ENCODE measurements at places on chromosomes 1 and 21.

DNA sequence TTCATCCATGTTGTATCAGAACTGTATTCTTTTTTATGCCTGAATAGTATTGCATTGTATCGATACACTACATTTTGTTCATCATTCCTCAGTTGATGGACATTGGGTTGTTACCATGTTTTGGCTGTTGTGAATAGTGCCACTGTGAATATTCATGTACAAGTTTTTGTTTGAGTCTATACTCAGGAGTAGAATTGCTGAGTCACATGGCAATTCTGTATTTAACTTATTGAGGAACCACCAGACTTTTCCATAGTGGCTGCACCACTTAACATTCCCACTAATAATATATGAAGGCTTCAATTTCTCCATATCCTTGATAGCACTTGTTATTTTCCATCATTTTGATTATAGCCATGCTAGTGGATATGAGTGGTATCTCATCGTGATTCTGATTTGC is 56.2 kb downstream of the ALG6 start:
- no peak for DNase-seq

GRCh38 chr1:10489291-10490055 is 14.7 kb downstream of the PEX14 start:
- DNase-seq = no peak

- DNase-seq = no peak
Measured at GRCh38 chr1:48175116-48175515, 47.4 kb upstream of the SLC5A9 start.

DNA sequence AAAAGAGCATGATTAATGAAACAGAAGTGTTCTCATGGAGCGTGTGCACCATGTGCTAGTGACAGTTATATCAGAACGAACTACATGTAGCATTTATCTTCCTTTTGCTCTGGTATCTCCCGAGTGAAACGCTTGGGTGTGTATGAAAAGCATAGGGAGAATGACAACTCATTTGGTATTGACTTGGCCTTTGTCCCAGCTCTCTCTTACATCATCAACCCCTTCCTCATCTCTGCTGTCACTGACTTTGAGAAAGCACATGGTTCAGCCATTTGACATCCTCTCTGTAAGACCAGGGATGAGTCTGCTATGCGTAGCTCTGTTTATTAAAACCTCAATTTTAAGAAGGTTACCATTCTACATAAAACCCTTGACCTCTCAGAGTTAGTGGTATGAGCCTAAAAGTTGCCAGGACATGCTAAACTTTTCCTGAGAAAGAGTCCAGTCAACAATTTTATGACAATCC is 201.0 kb downstream of the NRIP1 start:
- no peak for DNase-seq

- DNase-seq = no peak
Measured at GRCh38 chr21:37618081-37618480, 251.5 kb downstream of the DYRK1A start.

DNA sequence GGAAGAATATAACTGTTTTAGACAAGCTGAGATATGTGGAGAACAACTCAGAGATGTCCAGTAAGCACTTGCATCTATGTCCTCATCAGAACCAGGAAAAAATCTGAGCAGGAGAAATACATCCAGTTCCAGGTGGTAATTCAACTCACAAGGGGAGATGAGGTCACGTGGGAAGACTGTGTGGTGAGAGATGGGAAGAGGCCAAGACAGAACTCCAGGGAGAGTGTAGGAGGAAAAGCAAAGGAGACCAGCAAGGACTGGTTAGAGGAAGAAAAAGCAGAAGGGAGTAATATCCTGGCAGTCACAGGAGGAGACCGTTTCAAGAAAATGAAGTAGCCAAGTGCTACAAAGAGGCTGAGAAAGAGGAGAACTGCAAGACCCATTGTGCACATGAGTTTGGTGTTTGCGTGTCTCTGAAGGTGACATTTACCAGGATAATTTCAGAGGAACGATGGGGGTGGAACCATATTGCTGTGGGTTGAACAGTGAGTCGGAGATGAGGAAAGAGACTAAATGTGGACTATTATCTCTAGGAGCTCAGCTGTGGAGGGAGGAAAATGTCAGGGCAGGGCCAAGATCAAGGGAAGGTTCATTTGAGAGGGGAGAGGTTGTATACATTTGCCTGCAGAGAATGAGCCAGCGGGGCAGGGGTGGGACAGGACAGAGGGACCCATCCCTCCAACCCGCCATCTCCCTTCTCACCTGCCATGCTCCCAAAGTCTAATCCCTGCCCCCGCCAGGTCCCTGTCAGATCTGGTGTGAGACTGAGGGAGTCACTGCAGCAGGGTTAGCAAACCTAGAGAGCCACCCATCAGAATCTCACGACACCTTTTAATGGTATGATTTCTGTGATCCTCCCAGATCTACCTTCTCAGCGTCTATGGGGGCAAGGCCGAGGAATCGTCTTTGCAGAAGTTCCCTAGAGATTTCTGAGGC is 24.9 kb downstream of the SUSD4 start:
- no peak for DNase-seq

DNA sequence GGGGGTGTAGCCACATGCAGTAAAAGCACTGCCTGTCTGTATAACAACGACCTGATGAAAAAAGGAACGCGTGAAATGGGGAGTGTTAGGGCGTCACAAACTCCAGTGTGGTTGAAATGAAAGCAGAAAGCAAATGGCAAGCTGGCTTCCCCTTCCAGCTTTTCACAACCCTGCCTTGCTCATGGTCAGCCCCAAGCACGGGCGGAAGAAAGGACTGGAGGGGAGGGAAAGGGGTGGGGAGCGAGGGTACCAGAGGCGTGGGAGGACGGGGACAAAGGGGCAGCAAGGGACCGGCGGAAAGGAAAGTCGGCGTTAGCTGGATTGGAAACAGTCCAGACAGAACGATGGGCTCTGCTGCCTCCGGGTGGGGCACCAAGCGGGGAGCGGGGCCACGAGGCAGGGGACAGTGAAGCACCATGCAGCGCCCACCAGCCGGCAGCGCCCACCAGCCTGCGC is 9.6 kb downstream of the VPS26C start:
- DNase-seq = peak; percentile 64

DNA sequence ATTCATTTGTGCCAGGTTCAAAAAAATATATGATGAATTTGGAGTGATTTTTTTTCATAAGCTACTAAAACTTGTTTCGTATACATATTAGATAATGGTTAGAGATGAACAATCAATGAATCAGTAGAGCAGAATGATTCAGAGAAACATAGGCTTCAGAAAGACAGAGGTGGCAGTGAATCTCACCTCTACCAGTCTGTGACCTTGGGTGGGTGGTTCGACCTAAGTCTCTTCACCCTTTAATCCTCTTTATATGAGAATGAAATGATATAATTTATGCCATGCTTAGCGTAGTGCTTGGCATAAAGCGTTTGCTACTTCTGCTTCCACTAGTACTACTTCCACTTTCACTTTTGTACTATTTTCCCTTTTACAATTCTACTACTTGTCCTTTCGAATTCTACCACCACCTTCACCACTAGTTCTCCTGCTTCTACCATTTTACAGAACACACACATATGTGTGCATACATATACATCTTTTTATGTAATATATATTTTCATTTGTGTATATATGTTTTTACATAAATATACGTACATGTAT is 45.1 kb downstream of the FYB2 start:
- no peak for DNase-seq

- no peak for DNase-seq
Measured at GRCh38 chr21:33619726-33620125, 21.8 kb downstream of the CRYZL1 start.

DNA sequence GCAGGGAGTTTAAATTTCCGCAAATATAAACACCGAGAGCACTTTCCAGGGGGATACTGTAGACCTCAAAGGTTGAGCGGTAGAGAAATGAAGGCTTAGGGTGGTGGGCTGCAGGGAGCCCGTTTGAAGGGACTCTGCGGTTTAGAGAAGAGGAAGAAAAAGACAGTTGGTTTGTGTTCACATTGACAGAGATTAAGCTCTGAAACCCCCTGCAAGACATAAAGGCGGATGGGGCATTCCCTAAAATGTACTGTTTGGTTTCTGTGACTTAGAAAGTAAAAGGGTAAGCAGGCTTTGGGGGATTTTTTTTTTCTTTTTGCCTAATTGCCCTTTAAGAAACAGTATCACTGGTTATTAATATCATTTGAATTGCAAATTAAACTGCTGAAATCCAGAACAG is 1.3 kb downstream of the KAZN start:
- no peak for DNase-seq

GRCh38 chr1:100538913-100539835 is 1.2 kb downstream of the GPR88 start:
- peak; percentile 66 for DNase-seq

DNA sequence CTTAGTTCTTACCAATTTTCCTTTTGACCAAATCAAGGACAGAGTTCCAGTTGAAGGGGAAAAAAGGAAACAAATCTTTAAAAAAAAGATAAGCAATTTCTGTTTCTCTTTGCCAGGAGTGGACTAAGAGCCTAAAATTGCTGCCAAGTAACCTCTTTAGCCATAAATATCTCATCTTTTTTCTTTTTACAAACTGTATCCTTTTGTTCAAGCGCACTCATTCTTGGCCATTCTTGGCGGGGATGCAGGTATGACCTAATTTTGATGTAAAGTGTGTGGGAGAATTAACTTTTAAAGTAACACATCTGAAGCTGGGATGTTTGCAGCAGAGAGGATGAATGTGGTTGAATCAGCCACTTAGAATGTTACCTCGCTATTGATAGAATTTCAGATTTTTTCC is 13.4 kb upstream of the KIF1B start:
- no peak for DNase-seq

- DNase-seq = no peak
Measured at GRCh38 chr21:16037421-16037955, 307.7 kb downstream of the USP25 start.

GRCh38 chr1:46406881-46407608 is 12.9 kb downstream of the FAAH start:
- no peak for DNase-seq

Measured in NCI-H146 (cell line).